CD14-positive monocyte (primary cell): ENCODE measurements at places on chromosomes 7 and 10.

DNA sequence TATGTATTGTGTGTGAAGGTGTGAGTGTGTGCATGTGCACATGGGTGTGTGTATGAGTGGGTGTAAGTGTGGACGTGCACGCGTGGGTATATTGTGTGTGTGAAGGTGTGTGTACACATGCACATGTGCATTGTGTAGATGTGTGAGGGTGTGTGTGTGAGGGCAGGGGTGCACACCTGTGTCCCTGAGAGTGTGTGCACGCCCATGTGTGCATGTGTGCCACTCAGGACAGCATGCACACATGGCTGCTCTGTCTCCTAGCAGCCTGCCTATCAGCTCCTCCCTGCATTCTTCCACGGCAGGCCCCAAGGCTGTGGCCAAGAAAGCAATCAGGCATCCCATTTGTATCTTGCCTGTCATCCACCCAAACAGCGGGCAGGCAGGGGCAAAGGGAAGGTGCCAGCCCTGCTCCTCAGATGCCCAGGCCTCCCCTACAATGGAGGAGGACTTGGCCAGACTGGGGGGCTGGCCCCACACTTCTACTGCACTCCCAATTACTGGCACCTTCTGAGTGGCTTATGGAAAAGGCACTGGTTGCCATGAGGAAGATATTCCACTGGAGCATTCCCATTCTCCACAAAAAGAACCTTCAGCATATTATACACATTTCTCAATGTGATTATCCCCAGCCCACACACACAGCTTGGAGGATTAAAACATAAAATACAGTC lies 380.4 kb upstream of the ZMIZ1 start:
- DNase-seq, result no peak
- no peaks in the 10 kb centered on the region for H3K27me3 ChIP-seq
- H3K4me3 ChIP-seq, result no peak overlapping the region
- H3K36me3 ChIP-seq, result no peaks in the 10 kb centered on the region
- H3K4me1 ChIP-seq, result no peaks in the 10 kb centered on the region

GRCh38 chr10:13271552-13272163 lies 28.2 kb downstream of the PHYH start:
- H3K4me1 ChIP-seq, result no peaks in the 10 kb centered on the region
- H3K27me3 ChIP-seq, result no peaks in the 10 kb centered on the region
- no peak overlapping the region for H3K4me3 ChIP-seq
- no peaks in the 10 kb centered on the region for H3K36me3 ChIP-seq

DNA sequence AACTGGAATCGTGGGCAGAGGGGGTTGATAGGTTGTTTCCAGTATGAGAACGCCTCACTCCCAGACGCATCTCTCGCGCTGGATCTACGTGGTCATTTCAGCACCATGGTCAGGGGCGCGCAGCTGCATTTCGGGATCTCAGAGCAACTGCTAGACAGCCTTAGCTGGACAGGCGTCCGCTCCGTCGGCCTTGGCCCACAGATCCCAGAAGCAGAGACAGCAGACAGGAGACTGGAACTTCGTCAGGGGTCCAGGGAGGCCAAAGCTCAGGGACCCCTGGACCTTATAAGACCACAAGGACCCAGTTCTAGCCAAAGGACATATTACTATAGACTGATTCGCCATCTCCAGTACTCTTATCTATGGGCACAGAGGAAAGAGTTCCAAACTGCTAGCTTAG lies 5.3 kb downstream of the NEUROG3 start:
- H3K4me1 ChIP-seq, result peaks cover 10% of the 10 kb centered on the region
- H3K4me3 ChIP-seq, result no peak overlapping the region
- H3K36me3 ChIP-seq, result no peaks in the 10 kb centered on the region
- no peak overlapping the region for H3K27ac ChIP-seq

- no peaks in the 10 kb centered on the region for H3K27me3 ChIP-seq
- no peaks in the 10 kb centered on the region for H3K36me3 ChIP-seq
- no peak for DNase-seq
- no peaks in the 10 kb centered on the region for H3K4me1 ChIP-seq
Observed at GRCh38 chr7:9796241-9796640, 1177.4 kb upstream of the PHF14 start.

DNA sequence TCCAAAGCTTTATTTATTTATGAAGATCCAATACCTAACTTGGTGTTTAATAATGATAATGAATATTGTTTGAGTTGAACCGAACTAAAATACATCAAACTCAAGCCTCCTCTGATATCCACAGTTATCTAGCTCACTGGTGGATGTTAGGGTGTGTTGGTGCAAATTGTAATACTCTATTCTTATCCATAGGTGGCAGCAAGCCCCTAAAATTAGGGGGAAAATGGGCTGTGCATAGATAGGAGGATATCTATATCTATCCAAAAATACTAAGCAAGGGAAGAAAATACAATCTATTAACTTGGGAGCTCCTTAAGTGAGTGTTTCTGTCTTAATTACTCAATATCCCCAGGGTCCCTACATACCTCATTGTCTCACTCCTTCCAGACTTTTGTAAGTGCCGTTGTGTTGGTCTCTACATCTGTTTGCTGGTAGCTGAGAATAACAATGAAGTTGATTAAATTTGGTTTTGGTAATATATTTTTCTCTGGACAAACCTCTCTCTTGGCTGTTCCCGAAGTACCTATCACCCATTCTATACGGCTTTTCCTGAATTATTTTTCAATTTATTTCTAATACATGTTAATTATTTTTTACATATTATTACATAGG lies 55.0 kb upstream of the VWDE start:
- no peak for DNase-seq
- H3K36me3 ChIP-seq, result no peaks in the 10 kb centered on the region
- no peaks in the 10 kb centered on the region for H3K27me3 ChIP-seq
- H3K4me3 ChIP-seq, result no peak overlapping the region
- H3K4me1 ChIP-seq, result no peaks in the 10 kb centered on the region
- H3K27ac ChIP-seq, result no peak overlapping the region

DNA sequence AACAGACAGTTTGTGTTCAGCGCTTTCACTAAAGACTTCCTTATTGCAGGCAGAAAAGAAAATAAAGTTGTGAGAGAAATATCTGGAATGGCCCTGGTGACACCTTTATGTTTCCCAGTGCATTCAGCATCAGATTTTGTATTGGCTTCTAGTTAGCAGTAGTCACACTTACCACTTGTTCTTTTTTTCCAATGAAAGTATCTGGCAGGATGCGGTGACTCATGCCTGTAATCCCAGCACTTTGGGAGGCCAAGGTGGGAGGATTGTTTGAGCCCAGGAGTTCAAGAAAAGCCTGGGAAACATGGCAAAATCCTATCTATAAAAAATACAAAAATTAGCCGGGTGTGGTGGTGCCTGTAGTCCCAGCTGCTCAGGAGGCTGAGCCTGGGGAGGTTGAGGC lies 649.6 kb downstream of the LRMDA start:
- no peaks in the 10 kb centered on the region for H3K27me3 ChIP-seq
- H3K27ac ChIP-seq, result no peak overlapping the region

GRCh38 chr10:3096149-3096548 lies 28.8 kb downstream of the PFKP start:
- peak overlapping the region; percentile 61 for H3K4me3 ChIP-seq
- H3K27me3 ChIP-seq, result no peaks in the 10 kb centered on the region
- DNase-seq, result no peak
- H3K27ac ChIP-seq, result peak overlapping the region; percentile 93
- peaks cover 51% of the 10 kb centered on the region for H3K4me1 ChIP-seq

GRCh38 chr7:117692338-117692737 lies 180.9 kb downstream of the CTTNBP2 start:
- H3K36me3 ChIP-seq, result no peaks in the 10 kb centered on the region
- DNase-seq, result no peak
- H3K4me3 ChIP-seq, result no peak overlapping the region
- H3K4me1 ChIP-seq, result no peaks in the 10 kb centered on the region
- no peaks in the 10 kb centered on the region for H3K27me3 ChIP-seq

GRCh38 chr7:98881561-98882315 lies 3.4 kb downstream of the TRRAP start:
- H3K4me3 ChIP-seq, result no peak overlapping the region
- no peak for DNase-seq
- H3K27me3 ChIP-seq, result no peaks in the 10 kb centered on the region
- no peak overlapping the region for H3K27ac ChIP-seq

GRCh38 chr7:116525298-116525912 lies 569 bp downstream of the CAV1 start:
- no peaks in the 10 kb centered on the region for H3K36me3 ChIP-seq
- H3K4me1 ChIP-seq, result peaks cover 26% of the 10 kb centered on the region
- H3K4me3 ChIP-seq, result peak overlapping the region; percentile 75
- H3K27me3 ChIP-seq, result peaks cover 61% of the 10 kb centered on the region
- peak; percentile 8 for DNase-seq

GRCh38 chr7:150398108-150398964 lies 19.2 kb downstream of the ZNF775 start:
- H3K4me1 ChIP-seq, result no peaks in the 10 kb centered on the region
- H3K27me3 ChIP-seq, result no peaks in the 10 kb centered on the region
- peaks cover 33% of the 10 kb centered on the region for H3K36me3 ChIP-seq
- H3K27ac ChIP-seq, result no peak overlapping the region
- no peak for DNase-seq

DNA sequence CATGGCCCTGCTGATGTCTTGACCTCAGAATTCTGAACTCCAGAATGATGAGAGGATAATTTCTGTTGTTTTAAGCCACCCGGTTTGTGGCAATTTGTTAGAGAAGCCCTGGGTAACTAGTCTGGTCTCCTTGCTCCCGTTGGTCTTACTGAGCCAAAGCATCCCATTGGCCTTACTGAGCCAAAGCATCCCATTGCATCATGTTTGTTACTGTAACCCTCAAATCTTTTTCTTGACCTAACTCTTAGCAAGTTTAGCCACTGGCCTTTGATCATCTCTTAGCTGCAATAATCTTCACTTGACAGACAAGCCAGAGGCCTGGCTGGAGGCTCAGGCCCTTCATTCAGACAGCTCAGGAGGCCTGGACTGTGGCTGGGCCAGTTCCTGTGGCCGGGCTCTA lies 21.8 kb downstream of the TBXAS1 start:
- peaks cover 44% of the 10 kb centered on the region for H3K4me1 ChIP-seq
- no peak for DNase-seq
- peaks cover 67% of the 10 kb centered on the region for H3K36me3 ChIP-seq
- peak overlapping the region; percentile 13 for H3K27ac ChIP-seq
- H3K4me3 ChIP-seq, result no peak overlapping the region
- no peaks in the 10 kb centered on the region for H3K27me3 ChIP-seq

DNA sequence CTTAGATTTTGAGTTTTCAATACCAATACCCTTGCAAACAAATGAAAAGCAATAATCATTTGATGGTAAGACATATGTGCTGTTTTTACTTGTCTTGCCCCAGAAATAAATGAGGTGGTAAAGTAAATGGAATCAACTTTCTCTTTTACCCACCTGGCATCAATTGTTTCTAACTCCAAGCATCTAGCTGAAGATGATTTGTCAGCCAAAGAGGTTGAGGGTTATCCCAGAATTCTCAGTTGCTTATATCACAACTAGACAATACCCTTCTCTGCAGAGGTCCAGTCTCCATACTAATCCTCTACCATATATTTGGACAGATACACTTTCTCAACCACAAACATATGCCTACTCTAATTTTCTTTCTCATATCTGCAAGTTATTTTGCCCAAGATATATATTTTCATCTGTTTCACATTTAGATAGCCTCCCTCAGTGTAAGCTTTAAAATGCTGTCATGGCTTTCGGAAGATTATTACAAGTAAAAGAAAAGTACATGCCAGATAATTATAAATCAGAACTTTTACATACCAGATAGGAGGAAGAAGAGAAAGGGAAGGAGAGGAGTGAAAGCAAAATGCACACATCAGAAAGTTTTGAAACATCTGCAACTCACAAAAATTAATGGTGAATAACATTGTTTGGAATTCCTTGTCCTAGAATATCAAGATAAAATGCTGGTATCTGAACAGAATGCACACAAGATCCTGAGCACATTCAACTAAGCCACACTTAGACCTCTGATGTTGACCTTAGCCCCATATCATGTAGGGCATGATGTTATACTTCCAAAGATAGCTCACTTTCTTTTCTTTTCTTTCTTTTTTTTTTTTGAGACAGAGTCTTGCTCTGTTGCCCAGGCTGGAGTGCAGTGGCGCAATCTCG lies 146.6 kb downstream of the REEP3 start:
- no peaks in the 10 kb centered on the region for H3K4me1 ChIP-seq
- DNase-seq, result no peak
- no peaks in the 10 kb centered on the region for H3K27me3 ChIP-seq
- no peak overlapping the region for H3K4me3 ChIP-seq
- H3K27ac ChIP-seq, result no peak overlapping the region
- no peaks in the 10 kb centered on the region for H3K36me3 ChIP-seq

DNA sequence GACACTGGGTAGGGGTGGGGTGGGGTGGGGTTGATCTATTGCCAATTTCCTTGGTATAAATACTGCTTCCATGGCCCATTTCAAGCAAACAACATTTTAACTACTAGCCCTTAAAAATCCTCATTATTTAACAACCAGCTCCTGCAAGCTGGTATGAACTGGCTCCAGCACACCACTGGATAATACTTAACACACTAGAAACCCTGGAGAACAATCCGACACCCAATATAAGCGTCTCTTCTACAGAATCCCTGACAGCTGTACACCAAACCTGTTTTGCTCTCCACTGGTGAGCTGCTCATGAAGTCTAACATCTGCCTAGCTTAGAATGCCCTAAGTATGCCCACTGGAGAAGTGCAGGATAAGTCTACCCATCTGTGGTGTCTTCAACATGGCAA lies 116.8 kb downstream of the HIPK2 start:
- no peak for DNase-seq
- H3K27ac ChIP-seq, result no peak overlapping the region
- H3K4me3 ChIP-seq, result no peak overlapping the region
- H3K27me3 ChIP-seq, result no peaks in the 10 kb centered on the region
- peaks cover 4% of the 10 kb centered on the region for H3K36me3 ChIP-seq
- peaks cover 16% of the 10 kb centered on the region for H3K4me1 ChIP-seq

- DNase-seq, result no peak
- no peaks in the 10 kb centered on the region for H3K27me3 ChIP-seq
- peaks cover 40% of the 10 kb centered on the region for H3K4me1 ChIP-seq
- H3K36me3 ChIP-seq, result no peaks in the 10 kb centered on the region
- H3K4me3 ChIP-seq, result no peak overlapping the region
Observed at GRCh38 chr7:41007351-41007751, 695.5 kb downstream of the INHBA start.

DNA sequence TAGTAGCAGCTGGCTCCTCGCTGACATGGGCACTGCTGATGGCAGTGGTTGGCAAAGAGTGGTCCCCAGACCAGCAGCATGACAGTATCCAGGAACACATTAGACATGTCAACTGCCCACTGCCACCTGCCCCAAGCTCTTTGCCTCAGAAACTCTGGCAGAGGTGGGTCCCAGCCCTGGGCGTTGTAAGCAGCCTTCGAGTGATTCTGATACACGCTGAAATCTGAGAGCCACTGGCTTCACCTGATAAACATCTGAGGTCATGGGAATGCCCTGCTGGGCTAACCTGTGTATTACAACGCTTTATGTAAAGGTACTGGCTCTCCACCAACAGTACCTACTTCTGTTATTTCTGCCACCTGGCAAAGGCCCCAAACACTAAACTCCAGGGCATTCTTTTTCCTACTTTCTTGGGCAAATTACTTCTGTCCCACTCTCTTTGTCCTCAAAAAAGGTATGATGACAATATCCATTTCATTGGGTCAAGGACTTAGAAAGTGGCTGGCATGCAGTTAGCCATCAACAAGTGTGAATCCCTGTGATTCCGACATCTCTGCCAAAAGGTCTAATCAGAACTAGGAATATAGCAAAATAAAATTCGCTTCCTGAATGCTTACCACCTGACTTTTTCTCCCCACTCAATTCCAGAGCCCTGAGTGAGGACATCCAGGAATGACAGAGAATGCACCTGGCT lies 9.2 kb downstream of the SGMS1 start:
- no peak overlapping the region for H3K4me3 ChIP-seq
- no peaks in the 10 kb centered on the region for H3K27me3 ChIP-seq
- H3K4me1 ChIP-seq, result no peaks in the 10 kb centered on the region
- no peak for DNase-seq

GRCh38 chr10:42879380-42880254 lies 97.0 kb downstream of the BMS1 start:
- no peak overlapping the region for H3K4me3 ChIP-seq
- DNase-seq, result no peak
- H3K4me1 ChIP-seq, result no peaks in the 10 kb centered on the region
